ENCODE measurements at places on chromosomes 6 and 20.
A peak's percentile ranks its signal among the peaks of the same experiment; 100 is the strongest.

DNA sequence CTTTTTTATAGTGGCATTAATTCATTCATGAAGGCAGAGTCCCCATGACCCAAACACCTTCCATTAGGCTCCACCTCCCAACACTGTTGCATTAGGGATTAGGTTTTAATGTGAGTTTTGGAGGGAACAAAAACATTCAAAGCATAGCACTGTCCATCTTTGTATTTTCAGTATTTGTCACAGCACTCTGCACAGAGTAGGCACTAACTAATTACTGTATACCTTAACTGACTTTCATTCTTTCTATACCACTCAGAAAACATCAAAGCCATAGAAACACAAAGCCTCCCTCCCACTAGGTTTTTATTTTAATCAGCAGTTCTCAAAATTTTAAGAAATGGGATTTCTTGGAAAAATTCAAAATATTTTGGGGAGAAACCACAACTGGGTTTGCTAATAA, 21.8 kb upstream of the AHI1 start:
- DNase-seq, result no peak

GRCh38 chr20:8005575-8006366, 13.8 kb downstream of the TMX4 start:
- DNase-seq, result no peak

- no peak for DNase-seq
Measured at GRCh38 chr20:2350606-2351005, 30.1 kb upstream of the TGM6 start.

GRCh38 chr6:7137335-7138045, 29.7 kb downstream of the RREB1 start:
- DNase-seq, result no peak

- DNase-seq, result no peak
Measured at GRCh38 chr6:3610206-3610605, 141.3 kb downstream of the PXDC1 start.

- DNase-seq, result no peak
Measured at GRCh38 chr6:157134402-157135047, 188.8 kb downstream of the TMEM242 start.

GRCh38 chr6:52227495-52227894, 16.8 kb downstream of the IL17F start:
- no peak for DNase-seq

DNA sequence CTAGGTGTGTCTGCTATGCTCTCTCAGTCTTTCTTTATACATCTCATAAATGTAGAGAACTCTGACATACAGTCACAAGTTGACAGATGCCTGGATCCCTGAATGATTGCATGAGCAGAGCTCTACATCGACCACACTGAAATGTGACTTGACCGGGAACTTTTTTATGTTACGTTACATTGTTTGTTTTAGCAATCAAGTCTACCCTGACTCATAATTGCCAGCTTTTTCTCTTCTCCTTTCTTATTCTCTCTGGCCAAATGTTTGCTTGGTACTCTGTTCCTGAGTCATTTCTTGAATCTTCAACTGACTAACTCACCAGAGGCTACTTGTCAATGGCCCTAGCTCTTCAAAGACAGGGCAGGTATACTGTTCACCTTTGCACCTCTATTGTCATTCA, 213.6 kb upstream of the DTNBP1 start:
- no peak for DNase-seq

GRCh38 chr6:128244751-128245405, 275.5 kb downstream of the PTPRK start:
- DNase-seq, result no peak

- DNase-seq, result peak; percentile 28
Measured at GRCh38 chr6:88166493-88167351, 575 bp upstream of the CNR1 start.

- DNase-seq, result no peak
Measured at GRCh38 chr20:20525214-20525613, 157.3 kb downstream of the INSM1 start.

DNA sequence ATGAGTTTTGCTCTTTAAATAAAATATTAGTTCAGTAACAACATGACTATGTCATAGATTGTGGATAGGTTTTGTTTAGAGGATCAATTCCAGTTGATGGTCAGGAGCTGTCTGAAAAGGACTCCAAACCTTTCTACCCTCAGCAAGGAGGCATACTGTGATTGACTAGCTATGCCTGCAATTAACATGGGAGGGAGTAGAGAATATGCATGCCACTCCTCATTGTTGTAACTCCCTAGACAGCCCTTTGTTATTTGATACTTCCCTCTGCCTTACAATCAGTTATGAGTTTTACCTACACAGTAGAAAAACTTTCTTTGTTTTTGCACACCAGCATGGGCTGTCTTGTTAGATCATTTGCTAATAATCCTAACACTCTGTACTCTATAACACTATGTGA, 1418.5 kb downstream of the KHDRBS2 start:
- DNase-seq, result no peak

GRCh38 chr20:33645396-33645795, 16.7 kb upstream of the C20orf144 start:
- no peak for DNase-seq

GRCh38 chr20:16385891-16386290, 187.4 kb downstream of the KIF16B start:
- no peak for DNase-seq

DNA sequence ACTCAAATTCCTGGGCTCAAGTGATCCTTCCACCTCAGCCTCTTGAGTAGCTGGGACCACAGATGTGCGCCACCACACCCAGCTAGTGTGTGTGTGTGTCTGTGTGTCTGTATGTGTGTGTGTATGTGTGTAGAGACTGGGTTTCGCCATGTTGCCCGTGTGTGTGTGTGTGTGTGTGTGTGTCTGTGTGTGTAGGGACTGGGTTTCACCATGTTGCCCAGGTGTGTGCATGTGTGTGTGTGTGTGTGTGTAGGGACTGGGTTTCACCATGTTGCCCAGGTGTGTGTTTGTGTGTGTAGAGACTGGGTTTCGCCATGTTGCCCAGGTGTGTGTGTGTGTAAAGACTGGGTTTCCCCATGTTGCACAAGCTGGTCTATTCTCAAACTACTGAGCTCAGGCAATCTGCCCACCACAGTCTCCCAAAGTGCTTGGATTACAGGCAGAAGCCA, 28.3 kb downstream of the CDK5RAP1 start:
- DNase-seq, result no peak

DNA sequence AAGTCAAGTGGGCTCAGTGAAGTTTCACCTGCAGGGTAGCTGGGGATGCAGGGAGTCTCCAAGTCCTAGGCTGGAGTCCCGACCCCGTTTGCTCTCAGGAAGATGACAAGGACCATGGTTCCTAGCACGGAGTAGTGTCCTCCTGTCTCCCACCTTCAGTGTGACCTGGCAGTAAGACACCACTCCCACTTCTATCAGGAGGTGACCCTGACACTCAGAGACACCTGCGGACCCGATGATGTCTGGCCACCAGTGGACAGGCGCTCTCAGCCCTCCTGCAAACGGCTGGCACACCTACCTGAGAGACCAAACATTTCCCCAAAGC, 1.1 kb downstream of the SOD2 start:
- DNase-seq, result no peak

DNA sequence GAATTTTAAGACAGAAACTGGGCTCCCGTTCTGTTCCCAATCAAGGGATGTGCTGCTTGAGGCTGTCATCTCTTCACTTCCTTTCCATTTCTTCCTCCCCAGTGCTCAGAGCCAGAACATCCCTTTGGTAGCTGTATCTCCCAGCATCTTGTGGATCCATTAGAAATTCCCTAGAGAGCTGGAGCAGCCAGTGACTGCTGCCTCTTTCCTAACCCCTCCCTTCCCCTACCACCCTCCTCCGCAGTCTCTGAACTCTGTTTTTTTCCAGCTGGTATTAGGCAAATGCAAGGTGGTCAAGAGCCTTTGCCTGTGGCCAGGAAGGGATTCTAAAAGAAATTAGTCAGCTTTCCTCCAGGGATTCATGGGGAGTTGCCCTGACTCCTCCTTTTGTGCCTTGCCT, 208.0 kb downstream of the EYA2 start:
- DNase-seq, result no peak

DNA sequence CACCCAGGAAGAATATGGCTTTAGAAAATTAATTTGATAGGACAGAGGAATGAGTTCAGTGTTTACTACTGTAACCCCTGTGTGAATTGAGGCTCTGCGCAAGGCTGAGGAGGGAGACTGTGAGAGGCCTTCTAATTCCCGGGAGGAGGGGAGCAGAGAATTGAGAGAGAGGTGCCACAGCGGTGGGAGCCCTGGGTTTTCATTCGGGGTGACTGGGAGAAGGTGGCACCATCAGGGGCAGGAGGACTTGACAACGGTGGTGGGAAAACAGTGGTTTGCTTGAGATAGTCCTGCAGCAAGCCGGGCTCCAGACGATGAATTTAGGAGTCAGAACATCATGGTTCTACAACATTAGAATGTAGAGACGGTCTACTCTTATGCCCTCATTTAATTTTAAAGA, 9.2 kb downstream of the DUSP22 start:
- no peak for DNase-seq

DNA sequence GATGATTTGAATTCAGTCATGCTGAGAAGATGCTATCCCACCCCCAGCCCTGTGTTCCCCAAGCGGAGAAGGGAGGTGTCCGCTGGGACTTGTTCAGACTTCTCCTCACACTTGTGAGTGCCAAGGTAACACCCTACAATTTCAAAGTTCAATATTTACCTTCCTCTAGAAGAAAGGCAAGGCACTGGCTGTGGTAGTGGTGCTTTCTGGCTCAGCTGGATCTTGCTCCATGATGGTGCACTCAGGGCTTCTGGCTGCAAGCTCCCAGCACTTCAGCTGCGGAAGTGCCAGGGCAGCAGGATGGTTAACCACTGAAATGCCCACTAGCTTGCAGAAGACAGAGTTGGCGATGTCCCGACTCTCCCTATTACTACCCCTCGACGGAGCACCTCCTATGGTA, 135.4 kb downstream of the MTFR2 start:
- DNase-seq, result no peak

GRCh38 chr6:39851331-39851730, 59.2 kb downstream of the DAAM2 start:
- no peak for DNase-seq

GRCh38 chr6:106972500-106972899, 2.0 kb downstream of the CD24 start:
- DNase-seq, result peak; percentile 34
